HFFc6 (cell line): ENCODE measurements at places on chromosomes 5 and 9.

GRCh38 chr5:68345171-68345570 lies 129.6 kb downstream of the PIK3R1 start:
- no peak for DNase-seq

- no peak for DNase-seq
Measured at GRCh38 chr9:95336281-95336680, 18.8 kb upstream of the FANCC start.

GRCh38 chr5:141841378-141842180 lies 36.6 kb downstream of the PCDH1 start:
- DNase-seq = no peak

- no peak for DNase-seq
Measured at GRCh38 chr5:1733369-1733768, 66.3 kb downstream of the MRPL36 start.

- DNase-seq = no peak
Measured at GRCh38 chr5:130546211-130546610, 618.8 kb downstream of the HINT1 start.

- DNase-seq = no peak
Measured at GRCh38 chr9:98038958-98039357, 17.6 kb upstream of the NANS start.

DNA sequence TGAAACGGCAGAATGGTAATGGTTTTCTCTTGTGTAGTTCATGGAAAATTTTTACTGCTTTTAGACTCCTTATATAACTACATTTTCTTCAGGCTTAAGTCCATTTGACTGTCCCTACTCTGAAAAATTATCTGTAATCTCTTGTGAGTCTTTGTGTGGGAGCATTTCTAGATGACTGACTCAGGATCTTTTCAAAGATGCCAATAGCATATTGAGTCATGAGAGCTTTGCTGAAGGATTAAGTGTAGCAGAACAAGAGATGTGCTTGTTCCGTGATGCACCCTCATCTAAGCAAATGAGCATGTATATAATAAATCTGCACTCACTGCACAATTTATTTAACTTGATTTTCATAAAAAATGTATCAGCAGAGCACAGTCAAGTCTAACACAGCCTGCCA lies 298.7 kb upstream of the CDH6 start:
- DNase-seq = no peak

GRCh38 chr9:32969270-32969669 lies 32.2 kb downstream of the APTX start:
- peak; percentile 82 for DNase-seq
